ENCODE measurements at places on chromosomes 3 and 15.

GRCh38 chr15:41476416-41477048 lies 17.1 kb upstream of the ITPKA start:
- DNase-seq, result no peak

DNA sequence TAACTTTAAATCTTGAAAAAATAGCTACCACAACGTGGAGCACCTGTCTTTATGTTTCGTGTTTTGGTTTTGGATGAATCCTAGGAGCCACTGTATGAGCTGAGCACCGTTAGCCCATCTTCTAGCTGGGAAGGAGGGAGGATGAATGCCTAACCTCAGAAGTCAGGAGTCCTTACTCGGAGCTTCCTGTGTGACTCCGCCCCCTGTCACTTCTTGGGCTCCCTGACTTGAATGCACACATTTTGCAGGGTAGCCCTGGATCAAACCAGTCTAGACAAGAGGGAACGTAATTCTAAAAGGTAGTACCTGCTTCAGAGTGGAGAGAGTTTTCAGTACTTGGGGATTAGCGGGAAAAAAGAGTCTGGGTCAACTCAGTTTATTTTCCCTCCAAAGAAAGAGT lies 5.3 kb downstream of the GABRA5 start:
- no peak for DNase-seq

GRCh38 chr3:133792171-133792763 lies 13.3 kb upstream of the SRPRB start:
- DNase-seq, result no peak

GRCh38 chr15:65887565-65887964 lies 18.3 kb downstream of the RAB11A start:
- DNase-seq, result no peak

DNA sequence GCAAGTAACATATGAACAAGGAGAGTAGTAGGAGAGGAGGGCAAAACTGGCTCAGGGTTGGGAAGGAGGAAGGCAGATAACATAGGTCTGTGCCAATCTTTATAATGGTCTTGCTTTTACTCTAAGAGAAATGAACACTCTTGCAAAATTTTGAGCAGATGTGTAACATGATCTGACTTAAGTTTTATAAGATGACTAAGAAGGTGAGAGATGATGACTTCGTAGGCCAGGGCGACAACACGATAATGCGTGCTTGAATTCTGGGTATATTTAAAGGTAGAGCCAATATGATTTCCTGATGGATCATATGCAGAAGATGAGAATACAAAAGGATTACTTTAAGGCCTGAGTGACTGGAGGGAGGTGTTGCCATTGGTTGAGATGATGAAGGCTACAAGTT lies 265.4 kb upstream of the KCNMB2 start:
- no peak for DNase-seq

DNA sequence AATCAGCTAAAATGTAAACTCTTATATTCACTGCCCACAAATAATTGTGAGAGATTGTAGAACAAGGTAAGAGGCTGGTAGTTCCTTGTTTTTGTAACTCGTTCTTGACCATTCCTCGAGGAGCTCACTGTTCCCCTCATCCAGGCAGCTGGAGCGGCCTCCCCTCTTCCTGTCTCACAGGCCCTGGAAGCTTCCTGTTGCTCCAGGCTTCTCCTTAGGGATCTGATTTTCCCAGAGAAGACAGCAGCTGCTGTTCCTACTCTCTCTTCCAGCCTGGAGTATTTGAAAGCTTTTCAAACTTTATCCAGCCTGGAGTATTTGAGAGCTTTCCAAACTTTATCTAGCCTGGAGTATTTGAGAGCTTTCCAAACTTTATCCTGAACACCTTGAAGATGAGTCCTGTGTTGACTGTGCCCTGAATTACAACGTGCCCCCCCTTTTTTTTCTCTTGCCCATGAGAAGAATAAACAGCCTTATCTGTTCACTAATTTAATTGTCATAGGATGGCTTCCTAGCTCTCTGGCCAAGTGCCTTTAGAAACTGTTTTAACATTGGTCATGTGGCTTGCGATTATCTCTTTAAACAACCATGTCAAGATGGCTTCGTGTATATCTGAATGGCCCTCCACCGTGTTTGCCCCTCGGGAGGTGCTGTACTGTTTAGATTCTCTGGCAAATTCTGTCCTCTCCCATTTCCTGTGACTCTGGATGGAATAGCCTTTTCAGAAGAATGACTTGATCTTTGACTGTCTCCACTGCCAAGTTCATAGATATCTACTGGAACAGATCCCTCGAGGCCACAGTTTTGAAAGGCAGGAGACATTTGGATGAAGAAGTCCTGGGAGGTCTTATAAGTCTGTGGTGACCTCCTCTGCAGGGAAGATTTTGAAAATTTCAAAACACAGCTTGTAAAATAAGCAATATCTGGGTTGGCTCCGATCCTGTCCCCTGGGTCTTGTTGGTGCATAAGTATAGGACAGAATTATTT lies 4.8 kb downstream of the ADAMTSL3 start:
- DNase-seq, result no peak

- DNase-seq, result no peak
Observed at GRCh38 chr3:11613851-11614487, 29.7 kb downstream of the VGLL4 start.
